ENCODE measurements at places on chromosomes 7 and 10. TPM values are rescaled to one million over a fixed set of nuclear protein-coding genes. Genes with fewer than 3 reads are reported as not detected.

DNA sequence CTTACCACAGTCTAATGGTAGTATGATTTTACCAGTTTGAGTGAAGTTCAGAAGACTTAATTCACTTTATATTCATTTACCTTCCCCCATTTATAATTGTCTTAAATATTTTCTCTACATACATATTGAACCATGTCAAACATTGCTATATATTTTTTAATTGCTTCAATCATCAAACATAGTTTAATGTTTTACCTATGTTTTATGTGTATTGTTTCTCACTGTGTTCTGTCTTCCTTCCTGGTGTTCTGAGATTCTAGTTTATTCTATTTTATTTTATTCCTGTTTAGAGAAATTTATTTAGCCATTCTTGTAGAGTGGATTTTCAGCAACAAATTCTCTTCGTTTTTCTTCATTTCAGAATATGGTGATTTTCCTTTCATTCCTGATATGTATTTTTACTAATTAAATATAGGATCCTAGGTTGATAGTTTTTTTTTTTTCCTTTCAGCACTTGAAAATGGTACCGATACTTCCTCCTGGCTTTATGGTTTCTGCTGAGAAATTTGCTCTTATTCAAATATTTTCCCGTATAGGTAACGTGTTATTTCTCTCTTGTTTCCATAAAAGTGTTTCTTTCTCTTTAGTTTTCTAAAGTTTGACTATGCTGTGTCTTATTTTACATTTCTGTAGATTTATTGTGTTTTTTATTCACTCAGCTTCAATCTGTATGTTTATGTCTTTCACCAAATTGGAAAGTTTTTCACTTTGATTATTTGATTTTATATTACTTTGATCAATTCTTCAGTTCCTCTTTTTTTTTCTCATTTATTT is 201.8 kb upstream of the AGR3 start:
- DNase-seq = no peak

GRCh38 chr10:98457721-98458120 is 11.0 kb upstream of the HPS1 start:
- no peak for DNase-seq

- no peak for DNase-seq
These were observed 73.7 kb upstream of the ABCB5 start for GRCh38 chr7:20541608-20542349.

DNA sequence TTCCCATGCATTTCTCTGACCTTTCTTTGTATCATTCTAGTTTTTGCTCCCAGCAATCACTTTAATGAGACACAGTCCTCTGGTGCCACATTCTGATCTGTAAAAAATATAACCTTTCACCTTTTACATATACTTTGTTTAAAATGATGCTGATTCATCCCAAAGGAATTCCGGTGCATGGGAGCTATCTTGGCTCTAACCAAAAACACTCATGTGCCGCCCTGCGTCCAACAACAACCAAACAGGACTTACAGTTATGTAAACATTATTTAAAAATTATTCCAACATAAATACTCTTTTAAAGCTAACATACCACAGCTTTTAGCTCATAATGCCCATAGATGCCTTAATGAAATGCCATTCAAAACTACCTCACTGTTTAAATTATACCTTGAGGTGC is 7.7 kb upstream of the OPALIN start:
- no peak for DNase-seq

DNA sequence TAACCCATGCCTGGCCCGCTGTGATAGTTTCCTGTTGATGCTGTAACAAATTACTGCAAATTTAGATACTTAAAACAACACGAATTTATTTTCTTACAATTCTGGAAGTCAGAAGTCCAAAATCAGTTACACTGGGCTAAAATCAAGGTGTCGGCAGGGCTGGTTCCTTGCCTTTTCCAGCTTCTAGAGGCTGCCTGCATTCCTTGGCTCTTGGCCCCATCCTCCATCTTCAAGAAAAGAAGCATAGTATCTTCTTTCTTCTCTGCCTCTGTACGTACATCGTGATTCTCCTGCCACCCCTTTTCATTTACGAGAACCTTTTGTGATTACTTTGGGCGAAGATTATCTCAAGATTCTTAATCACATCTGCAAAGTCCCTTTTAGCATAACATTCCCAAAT is 1.6 kb upstream of the TIAL1 start:
- no peak for DNase-seq

DNA sequence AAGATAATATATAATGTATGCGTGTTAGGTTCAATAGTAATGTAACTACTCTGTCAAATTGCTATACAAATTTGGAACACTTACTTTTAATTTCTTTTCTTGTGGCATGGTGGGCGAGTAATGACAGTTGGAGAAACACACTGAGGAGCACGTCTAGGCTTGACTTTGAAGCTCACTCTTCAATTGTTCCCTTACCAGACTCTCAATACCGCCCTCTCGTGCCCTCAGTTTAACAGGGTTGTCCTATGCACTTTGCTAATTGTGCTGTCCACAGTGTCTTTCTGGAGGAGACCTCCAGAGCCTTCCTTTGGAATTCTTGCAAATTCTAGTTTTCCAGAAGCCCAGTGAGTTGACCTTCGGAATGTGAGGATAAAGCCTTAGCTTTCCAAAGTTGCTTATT is 107.2 kb upstream of the RELN start:
- no peak for DNase-seq

GRCh38 chr10:78983608-78984007 is 85.2 kb upstream of the ZMIZ1 start:
- DNase-seq = no peak

DNA sequence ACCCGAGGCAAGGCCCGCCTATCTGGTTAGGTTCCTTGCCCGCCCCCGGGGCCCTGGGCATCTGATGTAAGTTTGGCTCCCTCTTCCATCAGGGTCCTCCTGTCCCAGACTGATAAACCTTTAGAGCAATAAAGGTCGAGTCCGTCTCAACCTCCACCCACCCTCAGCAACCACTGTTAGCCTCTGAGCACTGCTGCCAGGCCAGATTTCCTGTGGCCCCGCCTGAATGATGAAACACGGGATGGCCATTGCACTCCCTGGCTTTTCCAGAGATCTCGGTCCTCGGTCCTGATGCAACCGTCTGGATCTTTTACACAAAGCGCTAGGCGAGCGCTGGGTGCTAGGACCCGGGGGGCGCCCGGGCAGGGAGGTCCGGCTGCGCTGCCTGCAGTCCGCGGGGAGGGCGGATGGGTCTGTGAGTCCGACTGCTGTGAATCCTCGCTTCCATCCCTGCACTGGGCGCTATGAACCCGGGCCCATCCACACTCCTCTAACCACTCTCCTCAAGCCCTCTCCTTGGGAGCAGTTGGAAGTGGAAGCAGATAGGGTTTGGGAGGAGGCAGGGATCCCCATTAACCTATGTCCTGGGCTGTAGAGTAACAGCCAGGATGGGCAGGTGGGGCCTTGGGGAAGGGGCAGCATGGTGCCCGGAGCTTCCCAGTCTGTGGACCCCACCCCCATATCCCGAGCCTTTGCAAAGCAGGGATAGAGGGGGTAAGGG is 875 bp upstream of the DDIT4 start:
- DNase-seq = peak; percentile 92

GRCh38 chr10:44520651-44521050 is 135.8 kb upstream of the CXCL12 start:
- DNase-seq = no peak

DNA sequence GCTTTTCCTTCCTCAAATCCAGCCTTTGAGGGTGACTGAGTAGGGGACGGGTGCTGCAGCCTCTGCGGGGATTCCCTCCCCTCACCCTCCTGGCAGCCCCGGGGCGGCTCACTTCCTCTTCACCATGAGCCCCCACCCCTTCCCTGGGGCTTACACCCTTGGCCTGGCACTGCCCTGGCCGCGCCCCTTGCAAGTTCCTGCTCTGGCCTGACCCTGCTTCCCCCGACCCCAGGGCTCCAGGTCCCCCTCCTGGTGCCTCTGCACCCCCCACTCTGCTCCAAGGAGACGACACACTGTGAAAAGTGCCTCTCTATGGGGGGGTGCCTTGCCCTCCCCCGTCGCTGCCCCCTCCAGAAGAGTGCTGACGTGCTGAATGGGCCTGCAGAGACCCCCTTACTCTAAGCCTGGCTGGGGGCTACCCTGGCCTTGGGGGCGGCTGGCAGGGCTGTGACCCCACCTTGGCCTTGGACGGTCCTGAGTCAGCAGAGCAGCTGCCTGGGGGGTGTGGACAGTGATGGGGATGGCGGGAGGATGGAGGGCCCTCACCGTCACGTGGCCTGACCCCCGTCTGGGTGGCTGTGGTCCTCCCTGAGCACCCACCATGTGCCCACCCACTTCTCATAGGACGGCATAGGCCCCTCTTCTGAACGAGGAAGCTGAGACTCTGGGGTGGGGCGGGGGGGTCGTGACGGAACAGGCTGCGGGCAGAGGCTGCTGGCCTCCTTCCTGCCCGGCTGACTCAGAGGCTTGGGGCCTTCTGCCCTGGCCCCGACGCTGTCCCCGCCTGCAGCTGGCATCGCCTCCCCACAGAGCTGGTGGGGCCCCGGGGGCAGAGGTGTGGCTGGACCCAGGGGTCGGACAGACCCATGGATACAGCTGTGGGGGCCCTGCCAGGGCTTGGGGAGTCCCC is 9.8 kb downstream of the LFNG start:
- peak; percentile 72 for DNase-seq

GRCh38 chr10:22369434-22370072 is 24.3 kb downstream of the SPAG6 start:
- no peak for DNase-seq

GRCh38 chr7:75629044-75629443 is 109.7 kb downstream of the HIP1 start:
- DNase-seq = no peak

GRCh38 chr7:78090616-78091015 is 292.0 kb downstream of the PHTF2 start:
- DNase-seq = no peak

GRCh38 chr7:66505531-66506451 is 122.9 kb upstream of the KCTD7 start:
- no peak for DNase-seq

DNA sequence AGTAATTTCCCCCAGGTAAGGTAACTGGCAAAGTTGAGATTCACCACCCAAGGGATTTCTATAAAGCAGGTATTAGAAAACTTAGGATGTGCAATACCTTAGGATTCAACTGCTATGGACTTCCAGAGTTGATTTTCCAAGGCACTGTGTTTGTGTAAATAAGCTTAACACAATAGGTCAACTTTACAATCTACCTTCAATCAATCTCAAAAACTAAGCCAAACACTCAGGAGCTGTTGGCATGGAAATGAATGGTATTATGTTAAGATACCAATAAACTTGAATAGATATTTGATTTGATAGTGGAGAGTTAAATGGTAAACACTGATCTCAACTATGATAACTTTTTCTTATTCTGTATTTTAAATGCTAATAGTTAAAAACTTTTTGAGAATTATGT is 762 bp upstream of the SEMA3E start:
- DNase-seq = no peak

GRCh38 chr10:110110338-110110737 is 97.1 kb upstream of the MXI1 start:
- no peak for DNase-seq

GRCh38 chr7:150431839-150432658 is 18.4 kb upstream of the GIMAP8 start:
- DNase-seq = no peak

DNA sequence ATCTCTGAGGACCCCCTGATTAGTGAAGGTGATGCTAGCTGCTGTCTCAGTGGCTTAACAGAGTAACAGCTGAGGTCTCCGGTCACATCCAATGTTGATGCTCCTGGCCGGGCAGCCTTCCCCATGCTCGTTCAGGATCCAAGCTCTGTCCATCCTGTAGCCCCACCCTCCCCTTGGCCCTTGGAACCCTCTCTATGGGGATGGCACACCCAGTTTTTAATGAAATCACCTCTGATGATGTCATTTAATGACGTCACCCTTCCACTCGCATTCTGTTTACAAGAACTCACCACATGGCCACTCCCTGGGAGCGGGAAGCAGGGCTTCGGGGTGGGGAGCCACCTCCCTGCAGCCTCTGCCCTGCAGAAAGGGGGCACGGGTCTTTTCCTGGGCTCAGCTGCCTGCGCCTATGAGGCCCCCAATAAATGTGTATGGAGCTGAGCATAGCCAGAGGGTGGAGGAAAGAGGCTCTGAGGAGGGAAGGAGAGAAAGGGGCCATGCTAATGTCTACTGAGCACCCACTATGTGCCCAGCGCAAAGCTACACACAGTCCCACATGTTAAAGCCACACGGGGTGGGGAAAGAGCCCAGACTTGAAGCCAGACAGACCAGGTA is 95.5 kb downstream of the OAT start:
- no peak for DNase-seq

DNA sequence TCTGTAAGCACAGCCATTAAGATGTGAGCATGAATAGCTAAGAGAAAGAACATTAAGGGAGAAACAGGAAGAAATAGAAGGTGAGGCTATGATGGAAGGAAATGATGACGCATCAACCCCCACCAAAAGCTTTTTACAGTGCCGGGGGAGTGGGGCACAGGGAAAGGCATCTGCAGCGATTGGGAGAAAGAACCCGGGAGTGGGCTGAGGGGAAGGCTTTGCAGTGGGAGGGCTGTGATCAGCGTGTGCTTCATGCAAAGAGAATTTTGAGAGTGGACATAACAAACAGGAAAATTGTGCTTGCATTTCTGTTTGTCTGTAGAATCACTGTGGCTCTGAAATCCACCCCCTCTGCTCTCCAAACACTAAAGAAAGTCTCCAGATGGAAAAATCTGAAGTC is 250.8 kb downstream of the KCNMA1 start:
- no peak for DNase-seq

- no peak for DNase-seq
These were observed 13.3 kb downstream of the AKR1E2 start for GRCh38 chr10:4839353-4839752.

DNA sequence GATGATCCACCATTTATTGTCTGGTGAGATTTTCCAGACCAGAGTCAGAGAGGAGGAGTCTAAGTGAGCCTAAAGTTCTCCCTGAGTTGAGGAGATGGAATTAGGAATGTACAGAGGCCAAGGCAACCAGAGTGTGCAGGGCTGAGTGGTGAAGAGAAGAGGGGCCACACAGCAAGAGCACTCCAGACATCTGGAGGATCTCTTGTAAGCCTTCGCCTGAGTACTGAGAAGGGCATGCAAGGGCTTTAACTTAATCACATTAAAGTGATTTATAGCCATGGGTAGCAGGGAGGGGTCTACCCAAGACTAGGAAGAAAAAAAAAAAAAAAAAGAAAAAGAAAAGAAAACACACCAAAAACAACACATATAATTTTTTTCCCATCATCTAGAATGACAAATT is 1190.4 kb downstream of the GATA3 start:
- no peak for DNase-seq

CLCN1 gene
- not detected for total RNA-seq

CNPY1 gene
- not detected for total RNA-seq

EIF3B gene
- total RNA-seq = 105 TPM

DLX6 gene
- total RNA-seq = not detected

AGBL3 gene
- 0.64 TPM for total RNA-seq

GRK5 gene
- total RNA-seq = 12.4 TPM

GIMAP7 gene
- total RNA-seq = 8.7 TPM

CPEB3 gene
- total RNA-seq = 9.9 TPM

FLNC gene
- total RNA-seq = 2.4 TPM

CUZD1 gene
- total RNA-seq = 0.82 TPM
